ENCODE measurements at places on chromosomes 4 and X. TPM values are rescaled to one million over a fixed set of nuclear protein-coding genes. Genes with fewer than 3 reads are reported as not detected.

DNA sequence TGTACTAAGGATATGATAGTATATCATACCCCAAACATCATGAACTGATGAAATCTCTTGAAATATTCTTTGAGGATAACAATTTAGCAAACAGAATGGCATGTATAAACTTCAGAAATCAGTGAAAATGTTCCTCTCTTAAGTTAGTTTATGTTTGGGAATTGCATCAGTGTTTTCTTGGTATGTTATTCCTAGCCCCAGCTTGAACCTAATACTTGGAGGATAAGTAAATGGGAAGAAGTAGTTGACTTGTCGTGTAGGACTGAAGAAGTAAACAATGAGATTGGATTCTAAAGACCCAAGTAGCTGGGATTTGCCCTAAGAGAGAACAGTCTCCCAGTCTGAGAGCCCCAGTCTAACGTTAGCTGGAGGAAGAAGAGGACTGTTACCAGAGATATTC is 355.7 kb downstream of the GALNTL6 start:
- no peak for DNase-seq

DNA sequence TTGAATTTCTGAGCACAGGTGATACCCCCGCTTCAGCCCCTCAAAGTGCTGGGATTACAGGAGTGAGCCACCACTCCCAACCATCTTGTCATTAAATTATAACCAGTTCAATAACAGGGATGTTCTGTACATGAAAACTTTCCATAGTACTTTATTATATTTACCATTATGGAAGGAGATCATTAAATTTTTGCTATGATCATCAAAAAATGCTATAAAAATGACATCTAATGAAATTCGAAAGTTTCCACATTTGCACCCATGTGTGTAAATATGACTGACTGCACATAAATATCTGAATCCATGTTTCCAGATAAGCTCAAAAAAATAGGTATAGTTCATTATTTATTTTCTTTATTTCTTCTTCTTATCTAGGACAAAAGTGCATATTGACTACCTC is 182.6 kb downstream of the FBXO8 start:
- no peak for DNase-seq

GRCh38 chr4:58191109-58191508 is 1080.9 kb upstream of the IGFBP7 start:
- no peak for DNase-seq

DNA sequence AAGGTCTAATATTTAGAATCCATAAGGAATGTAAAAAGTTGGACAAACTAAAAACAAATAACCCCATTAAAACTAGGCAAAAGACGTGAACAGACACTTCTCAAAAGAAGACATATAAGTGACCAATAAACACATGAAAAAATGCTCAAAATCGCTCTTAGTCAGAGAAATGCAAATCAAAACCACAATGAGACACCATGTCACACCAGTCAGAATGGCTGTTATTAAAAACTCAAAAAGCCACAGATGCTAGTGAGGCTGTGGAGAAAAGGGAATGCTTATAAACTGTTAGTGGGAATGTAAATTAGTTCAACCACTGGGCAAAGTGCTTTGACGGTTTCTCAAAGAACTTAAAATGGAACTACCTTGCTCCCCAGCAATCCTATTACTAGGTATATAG is 674.3 kb upstream of the MAGEB2 start:
- no peak for DNase-seq

Gene EIF1AX
- total RNA-seq, result 42.4 TPM

GRCh38 chr4:63049726-63050125 is 1359.5 kb downstream of the TECRL start:
- DNase-seq, result no peak

DNA sequence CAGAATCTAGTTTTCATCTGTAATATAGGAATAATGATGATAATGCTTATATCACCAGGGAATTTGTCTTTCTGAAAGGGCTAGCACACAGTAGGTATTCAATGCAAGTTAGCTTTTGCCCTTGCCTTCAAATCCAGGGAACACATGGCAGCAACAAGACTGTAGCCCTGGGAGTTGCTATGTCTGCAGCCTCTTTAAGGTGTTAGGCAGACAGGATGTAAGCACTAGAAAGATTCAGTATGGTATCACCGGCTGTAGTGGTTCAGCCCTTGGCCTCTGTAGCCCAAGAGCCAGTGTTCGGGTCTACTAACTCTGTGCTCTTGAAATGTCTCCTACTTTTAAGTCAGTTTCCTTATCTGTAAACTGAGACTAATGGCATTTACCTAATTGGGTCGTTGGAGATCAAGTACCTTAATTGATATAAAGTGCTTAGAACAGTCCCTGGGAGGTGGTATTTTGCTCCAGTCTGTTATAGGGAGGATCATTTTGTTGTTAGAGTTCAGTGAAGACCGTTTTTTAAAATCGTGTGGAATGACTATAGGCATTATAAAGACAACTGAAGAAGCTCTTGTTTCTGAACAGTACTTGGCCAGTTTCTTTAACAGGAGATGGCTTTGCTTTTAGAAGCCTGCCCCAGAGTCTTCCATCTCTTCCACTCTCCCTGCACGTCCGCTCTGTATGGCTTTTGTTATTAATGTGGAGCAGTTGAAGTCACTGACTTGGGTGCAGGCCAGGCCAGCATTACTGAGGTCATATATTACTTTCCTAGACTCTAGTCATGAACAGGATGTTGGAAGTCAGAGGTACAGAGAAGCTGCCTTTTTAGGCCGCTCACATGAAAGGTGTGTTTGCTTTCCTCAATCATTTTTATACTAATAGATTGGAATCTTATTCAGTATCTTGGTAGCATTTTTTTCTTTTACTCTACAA is 44.8 kb downstream of the GAB1 start:
- no peak for DNase-seq

Gene SAP30
- total RNA-seq, result 25.3 TPM

Gene COL4A5
- total RNA-seq, result 0.36 TPM

GRCh38 chr4:48493452-48494100 is 3.5 kb downstream of the ZAR1 start:
- DNase-seq, result peak; percentile 45

DNA sequence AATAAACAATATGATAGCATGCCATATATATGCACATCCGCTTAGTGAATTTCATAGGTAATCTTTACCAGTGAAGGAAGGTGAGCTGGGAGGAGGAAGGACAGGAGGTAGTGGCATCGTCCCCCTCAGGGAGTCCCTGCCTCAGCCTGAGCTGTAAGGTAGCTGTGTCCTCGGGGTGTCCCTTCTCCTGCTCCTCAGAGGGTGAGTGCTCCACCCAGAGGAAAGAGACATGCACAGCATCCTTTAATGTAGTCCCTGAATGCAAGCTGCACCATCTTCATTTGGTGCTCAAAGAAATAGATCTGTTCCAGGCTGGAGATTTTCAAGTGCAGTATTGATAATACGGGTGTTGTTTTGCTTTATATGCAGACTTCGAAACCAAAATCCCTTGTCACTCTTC is 330.4 kb upstream of the SFRP2 start:
- DNase-seq, result no peak

DNA sequence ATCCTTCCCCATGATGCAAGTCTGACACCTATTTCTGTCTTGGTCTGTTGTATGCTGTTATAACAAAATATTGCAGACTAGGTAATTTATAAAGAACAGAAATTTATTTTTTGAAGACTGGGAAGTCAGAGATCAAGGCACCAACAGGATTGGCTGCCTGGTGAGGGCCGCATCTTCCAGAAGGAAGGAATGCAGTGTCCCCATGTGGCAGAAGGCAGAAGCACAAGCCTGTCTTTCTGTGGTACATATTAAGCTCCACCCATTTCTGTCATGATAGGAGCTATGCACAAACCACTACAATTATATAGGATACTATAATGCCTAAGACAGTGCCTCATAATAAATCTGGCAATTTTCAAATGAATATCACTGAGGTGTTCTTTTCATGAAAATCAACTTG is 502.3 kb upstream of the DIAPH2 start:
- no peak for DNase-seq

DNA sequence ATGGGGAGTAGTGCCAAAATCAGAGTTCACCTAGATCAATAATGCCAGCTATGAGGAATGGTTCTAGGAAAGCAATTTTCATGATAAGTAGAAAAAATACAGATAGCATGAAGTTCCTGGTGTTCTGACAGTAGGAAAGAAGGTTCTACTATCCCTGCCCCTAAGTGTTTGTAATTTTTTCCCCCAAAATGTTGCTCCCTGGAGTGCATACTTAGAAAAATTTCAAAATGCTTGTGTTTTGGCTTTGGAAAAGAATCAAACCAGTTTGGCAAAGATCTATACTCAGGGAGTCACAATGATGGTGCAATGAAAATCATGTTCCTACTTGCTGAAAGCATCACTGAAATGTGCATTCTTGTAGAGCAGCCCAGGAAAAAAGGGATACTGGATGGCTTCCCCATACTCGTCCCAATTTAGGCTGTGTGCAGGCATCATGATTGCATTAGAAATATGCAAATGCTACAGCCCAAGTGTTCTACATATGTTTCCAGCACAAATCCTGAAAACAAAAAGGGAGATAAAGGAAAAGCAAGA is 74.7 kb downstream of the LPAR4 start:
- DNase-seq, result no peak

DNA sequence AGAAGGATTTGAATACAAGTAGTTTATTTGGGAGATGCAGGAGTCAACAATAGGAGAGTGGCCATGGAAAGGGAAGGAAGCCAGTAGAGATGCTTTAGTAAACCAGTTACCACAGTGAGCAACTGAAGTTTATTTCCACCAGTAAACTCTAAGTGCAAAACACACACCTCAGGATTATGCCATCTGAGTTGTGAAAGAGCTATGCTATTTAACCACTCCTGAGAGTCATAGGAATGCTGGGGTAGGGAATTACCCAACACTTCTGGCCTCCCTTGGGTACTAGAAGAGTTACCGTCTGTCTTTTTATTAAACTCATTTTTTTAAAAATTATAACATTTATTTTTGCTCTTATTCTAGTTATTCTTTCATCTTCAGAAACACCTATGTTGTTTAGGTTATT is 834.6 kb upstream of the AMOT start:
- no peak for DNase-seq

GRCh38 chr4:16530688-16531635 is 304.7 kb upstream of the TAPT1 start:
- peak; percentile 86 for DNase-seq

DNA sequence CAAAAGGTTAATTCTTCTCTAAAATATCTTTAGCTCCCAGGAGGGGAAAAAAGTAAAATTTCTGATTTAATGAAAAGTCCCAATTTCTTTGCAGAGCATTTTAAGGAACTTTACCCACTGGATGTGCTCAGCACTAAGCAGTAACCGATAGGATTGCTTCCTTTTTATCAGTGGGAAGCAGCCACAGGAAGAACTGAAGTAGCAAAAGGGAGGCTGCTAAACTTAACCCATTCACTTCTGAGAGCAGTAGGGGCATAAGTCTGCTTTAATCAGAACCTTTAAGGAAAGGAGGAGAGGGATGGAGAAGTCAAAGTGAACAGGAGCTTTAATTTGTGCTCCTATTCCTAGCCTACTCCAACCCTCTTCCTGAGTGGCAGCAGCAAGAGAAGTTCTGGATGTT is at the start of gene F8:
TSS of gene F8 (minus strand) at position 139 of the 400 bp plus-strand sequence. CDS start 171 bp downstream, outside the sequence.
- no peak for DNase-seq

Gene PFKFB1
- total RNA-seq, result not detected

Gene GAGE1
- total RNA-seq, result not detected

GRCh38 chr4:92249541-92249940 is 54.2 kb upstream of the GRID2 start:
- DNase-seq, result no peak

GRCh38 chr4:149886786-149887490 is 71.3 kb upstream of the IQCM start:
- DNase-seq, result peak; percentile 37

- DNase-seq, result no peak
These were observed 45.8 kb downstream of the TACR3 start for GRCh38 chr4:103673983-103674382.

DNA sequence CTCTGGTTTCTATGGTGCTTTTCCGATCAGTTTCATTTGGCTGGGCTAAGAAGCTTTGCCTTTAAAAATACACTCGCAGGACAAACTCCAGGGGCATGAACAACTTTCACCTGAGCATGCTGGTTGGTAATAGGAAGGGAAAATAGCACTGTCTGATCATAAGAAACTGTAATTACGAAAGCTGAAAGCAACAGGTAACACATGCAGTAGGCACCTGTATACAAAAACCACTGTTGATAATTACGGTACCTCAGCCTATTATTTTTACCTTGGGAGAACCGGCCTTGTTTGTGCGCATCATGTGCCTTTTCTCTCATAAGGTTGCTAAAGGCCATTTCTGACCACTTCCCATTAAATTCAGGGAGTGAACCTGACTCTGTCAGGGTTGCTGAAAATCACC is 45.7 kb downstream of the RTL9 start:
- no peak for DNase-seq

DNA sequence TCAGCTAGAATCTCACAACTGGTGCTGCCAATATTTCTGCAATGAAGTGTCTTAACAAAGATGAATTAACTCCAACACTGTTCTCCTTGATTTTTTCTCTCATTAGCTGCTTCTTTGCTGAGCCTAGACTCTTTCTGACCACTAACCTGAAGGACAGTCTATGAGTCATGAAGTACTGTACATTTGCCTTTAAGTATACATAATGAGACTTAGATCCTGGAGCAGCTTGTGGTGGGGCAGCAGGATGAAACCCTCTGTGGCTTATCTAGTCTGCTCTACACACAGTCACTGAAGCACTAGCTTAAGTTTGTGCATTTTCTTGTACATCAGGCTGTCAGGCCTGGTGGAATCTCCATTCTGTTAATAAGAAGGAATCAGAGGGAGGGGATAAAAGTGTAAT is 307.4 kb upstream of the SMIM31 start:
- DNase-seq, result peak; percentile 19

Gene USP17L20
- not detected for total RNA-seq

DNA sequence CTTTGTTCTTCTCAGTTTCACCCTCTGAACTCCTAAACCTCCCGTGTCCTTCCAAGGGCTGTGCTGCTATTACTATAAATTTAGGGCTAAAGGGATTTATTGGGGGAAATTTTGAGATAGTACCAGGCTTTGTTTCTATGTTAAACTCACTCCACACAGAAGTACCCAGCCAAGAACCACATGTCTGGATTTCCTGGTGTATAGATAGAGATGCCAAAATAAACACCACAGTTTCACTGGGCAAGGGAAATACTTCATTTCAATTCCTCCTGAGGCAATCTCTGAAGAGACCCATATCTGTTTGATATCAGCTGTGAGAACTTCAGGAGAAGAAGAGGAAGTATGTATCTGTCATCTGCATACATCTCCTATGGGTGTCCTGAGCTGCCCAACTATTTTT is 21.7 kb upstream of the CLNK start:
- DNase-seq, result no peak

- no peak for DNase-seq
These were observed 8.7 kb upstream of the TRPC5OS start for GRCh38 chrX:111867236-111867635.

Gene GPC3
- total RNA-seq, result not detected

DNA sequence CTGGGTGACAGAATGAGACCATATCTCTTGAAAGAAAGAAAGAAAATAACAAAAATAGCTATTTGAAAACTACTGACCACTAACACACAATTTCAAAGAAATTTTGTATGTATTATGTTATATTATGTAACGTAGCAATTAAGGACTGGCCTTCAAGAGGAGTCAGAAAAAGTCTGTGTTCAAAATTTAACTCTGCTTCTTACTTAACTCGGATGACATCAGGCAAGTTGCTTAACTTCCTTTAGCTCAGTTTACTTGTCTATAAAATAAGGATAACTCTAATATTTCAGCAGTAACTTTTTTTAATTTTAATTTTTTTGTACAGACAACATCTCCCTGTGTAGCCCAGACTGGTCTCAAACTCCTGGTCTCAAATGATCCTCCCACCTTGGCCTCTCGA is 14.6 kb upstream of the PRSS12 start:
- no peak for DNase-seq

Gene GABRG1
- total RNA-seq, result not detected

GRCh38 chr4:167021545-167022155 is 212.6 kb downstream of the SPOCK3 start:
- DNase-seq, result no peak

Gene TCP11X2
- not detected for total RNA-seq

Gene SLITRK2
- not detected for total RNA-seq

Data from osteoblast (primary cell).